ENCODE measurements at places on chromosomes 12 and 14. TPM values are rescaled to one million over a fixed set of nuclear protein-coding genes. Genes with fewer than 3 reads are reported as not detected.

GRCh38 chr14:100609331-100609870, 22.2 kb upstream of the BEGAIN start:
- no peak overlapping the region for H3K4me3 ChIP-seq
- H3K27ac ChIP-seq, result no peak overlapping the region

Gene RPGRIP1
- total RNA-seq, result 1.8 TPM

Gene CISTR
- total RNA-seq, result not detected

Gene KLRF2
- not detected for total RNA-seq

DNA sequence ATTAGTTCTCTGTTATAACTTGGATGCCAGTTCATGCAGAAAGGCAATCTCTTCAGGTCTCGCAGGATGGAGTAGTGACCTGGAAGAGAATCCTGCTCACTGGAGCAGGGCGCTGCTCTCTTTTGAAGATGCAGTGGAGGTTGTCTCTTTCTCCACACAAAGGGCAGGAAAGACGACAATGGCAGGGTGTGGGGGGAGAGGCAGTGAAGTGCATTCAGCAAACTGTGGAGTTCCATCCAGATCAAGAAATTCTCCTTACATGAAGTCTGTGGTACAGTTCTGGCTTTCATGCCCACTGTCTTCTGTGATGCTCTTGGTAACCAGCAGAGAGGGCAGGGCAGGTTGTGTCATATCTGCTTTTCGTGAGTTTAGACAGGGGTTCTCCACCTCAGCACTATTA, 6.6 kb upstream of the PPP2R5C start:
- H3K4me1 ChIP-seq, result no peaks in the 10 kb centered on the region
- no peaks in the 10 kb centered on the region for H3K36me3 ChIP-seq
- H3K27me3 ChIP-seq, result no peaks in the 10 kb centered on the region
- no peak overlapping the region for H3K4me3 ChIP-seq

GRCh38 chr12:4241592-4241991, 32.0 kb upstream of the CCND2 start:
- no peaks in the 10 kb centered on the region for H3K27me3 ChIP-seq
- no peak overlapping the region for H3K4me3 ChIP-seq
- no peak overlapping the region for H3K27ac ChIP-seq
- no peak for DNase-seq

DNA sequence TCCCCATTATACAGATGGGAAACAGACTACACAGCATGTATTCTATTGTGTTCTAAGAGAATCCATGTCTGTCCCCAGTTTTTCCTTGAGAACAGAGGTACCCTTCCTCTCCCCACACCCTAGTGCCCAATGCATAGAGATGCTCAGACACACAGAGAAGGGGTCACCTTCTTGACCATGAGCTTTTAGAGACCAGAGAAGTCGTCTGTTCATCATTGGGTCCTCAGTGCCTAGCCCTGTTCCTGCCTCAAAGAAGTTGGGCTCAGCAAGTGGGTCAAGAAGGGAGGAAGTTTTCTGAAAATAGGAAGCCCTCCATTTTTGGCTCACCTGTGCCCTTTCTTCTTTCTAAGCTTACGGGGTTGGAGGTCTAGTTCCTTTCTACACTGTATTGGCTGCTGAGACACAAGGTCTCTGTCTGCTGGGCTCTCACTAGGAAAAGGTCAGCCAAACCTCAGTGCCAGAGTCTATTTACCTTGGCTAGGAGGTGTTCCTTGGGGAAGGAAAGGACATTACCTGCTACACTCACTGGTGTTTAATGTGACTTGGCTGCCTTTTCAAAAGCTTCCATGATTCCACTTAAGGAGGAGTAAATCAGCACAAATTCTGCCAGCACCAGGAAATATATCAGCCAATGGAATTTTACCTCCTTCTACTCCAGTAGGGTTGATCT, 198.5 kb upstream of the PWP1 start:
- no peak overlapping the region for H3K4me3 ChIP-seq
- H3K4me1 ChIP-seq, result peaks cover 6% of the 10 kb centered on the region
- no peak for DNase-seq
- no peaks in the 10 kb centered on the region for H3K36me3 ChIP-seq
- H3K27ac ChIP-seq, result no peak overlapping the region
- no peaks in the 10 kb centered on the region for H3K27me3 ChIP-seq

DNA sequence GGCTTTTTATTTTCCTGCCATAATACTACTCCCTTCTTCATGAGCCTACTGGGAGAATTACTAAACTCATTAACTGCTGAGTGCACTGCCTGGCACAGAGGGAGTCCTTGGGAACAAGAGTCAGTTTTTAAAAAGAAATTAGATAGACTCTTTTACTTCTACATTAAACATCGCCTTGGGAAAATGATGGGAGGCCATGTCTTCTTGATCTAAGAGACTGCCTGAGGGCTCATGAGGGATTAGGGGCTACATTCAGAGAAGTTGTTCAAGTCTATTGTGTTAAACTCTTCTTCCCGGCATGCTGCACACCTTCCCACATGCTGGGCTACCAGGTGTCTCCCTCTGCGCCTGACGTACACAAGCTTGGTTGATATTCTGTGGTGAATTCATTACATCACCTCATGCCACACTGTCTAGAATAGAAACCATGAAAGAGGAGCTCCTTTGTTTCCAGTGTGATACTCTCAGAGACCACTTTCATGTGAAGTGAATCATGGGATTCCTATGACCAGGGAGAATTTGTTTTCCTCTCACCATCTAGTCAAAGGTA, 1422.3 kb downstream of the AACS start:
- H3K27me3 ChIP-seq, result no peaks in the 10 kb centered on the region
- H3K27ac ChIP-seq, result no peak overlapping the region
- no peaks in the 10 kb centered on the region for H3K4me1 ChIP-seq
- H3K4me3 ChIP-seq, result no peak overlapping the region

Gene CLEC4C
- total RNA-seq, result not detected

- no peaks in the 10 kb centered on the region for H3K4me1 ChIP-seq
- no peak overlapping the region for H3K4me3 ChIP-seq
- H3K27ac ChIP-seq, result no peak overlapping the region
- H3K36me3 ChIP-seq, result no peaks in the 10 kb centered on the region
- H3K27me3 ChIP-seq, result no peaks in the 10 kb centered on the region
Measured at GRCh38 chr12:51364001-51364400, 17.5 kb upstream of the CELA1 start.

Gene OR6C4
- total RNA-seq, result not detected

DNA sequence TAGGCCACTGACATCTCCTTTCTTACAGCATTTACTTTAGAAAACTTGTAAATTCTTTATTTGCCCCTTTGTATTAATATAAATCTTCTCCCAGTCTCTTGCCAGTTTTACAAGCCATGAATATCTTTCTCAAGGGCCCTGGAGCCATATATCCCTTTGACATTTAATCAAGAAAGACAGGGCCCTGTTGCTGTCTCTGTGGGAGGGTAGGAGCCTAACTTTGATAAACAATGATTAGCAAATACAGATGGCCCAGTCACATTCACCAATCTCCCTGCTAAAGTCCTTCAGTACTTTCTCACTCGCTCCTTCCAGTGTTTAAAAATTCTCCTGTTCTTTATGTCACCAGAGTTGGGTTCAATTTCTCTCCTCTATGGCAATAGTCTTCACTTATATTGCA, 479.8 kb upstream of the USP15 start:
- no peak overlapping the region for H3K4me3 ChIP-seq
- H3K4me1 ChIP-seq, result no peaks in the 10 kb centered on the region
- no peaks in the 10 kb centered on the region for H3K36me3 ChIP-seq
- no peak overlapping the region for H3K27ac ChIP-seq

Gene MMP19
- 1.3 TPM for total RNA-seq

DNA sequence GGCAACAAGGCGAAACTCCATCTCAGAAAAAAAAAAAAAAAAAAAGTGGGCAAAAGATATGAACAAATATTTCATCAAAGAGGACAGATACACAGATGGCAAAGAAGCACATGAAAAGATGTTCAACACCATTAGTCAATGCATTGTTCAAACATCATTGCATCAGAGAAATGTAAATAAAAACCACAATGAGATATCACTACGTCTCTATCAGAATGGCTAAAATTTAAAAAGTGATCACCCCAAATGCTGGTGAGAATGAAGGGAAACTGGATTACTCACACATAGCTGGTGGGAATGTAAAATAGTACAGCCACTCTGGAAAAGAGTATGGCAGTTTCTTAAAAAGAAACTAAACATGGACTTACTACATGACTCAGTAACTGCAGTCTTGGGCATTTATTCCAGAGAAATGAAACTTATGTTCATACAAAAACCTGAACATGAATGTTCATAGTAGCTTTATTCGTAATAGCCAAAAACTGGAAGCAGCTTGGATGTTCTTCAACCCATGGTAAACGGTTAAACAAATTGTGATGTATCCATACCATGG, 3.6 kb downstream of the L2HGDH start:
- no peaks in the 10 kb centered on the region for H3K36me3 ChIP-seq
- H3K27me3 ChIP-seq, result no peaks in the 10 kb centered on the region
- H3K4me1 ChIP-seq, result peaks cover 10% of the 10 kb centered on the region
- H3K4me3 ChIP-seq, result no peak overlapping the region

DNA sequence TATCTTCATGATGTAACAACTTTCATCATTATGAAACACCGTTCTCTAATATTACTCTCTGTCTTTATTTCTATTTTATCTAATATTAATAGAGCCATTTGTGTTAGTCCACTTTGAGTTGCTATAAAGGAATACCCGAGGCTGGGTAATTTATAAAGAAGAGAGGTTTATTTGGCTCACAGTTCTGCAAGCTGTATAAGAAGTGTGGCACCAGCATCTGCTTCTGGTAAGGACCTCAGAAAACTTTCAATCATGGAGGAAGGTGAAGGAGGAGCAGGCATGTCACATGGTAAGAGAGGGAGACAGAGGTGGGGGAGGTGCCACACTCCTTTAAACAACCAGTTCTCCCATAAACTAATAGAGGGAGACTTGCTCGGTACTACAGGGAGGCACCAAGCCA, 25.1 kb downstream of the BORCS5 start:
- no peaks in the 10 kb centered on the region for H3K27me3 ChIP-seq
- no peaks in the 10 kb centered on the region for H3K36me3 ChIP-seq
- no peak overlapping the region for H3K4me3 ChIP-seq
- peak overlapping the region; percentile 72 for H3K27ac ChIP-seq
- no peak for DNase-seq

GRCh38 chr12:14417715-14418114, 52.2 kb downstream of the ATF7IP start:
- H3K4me1 ChIP-seq, result no peaks in the 10 kb centered on the region
- H3K36me3 ChIP-seq, result no peaks in the 10 kb centered on the region
- no peak overlapping the region for H3K4me3 ChIP-seq
- no peaks in the 10 kb centered on the region for H3K27me3 ChIP-seq
- DNase-seq, result no peak

Gene AMIGO2
- total RNA-seq, result 4.3 TPM

GRCh38 chr12:51890133-51890464, 2.2 kb downstream of the ANKRD33 start:
- H3K36me3 ChIP-seq, result no peaks in the 10 kb centered on the region
- H3K27ac ChIP-seq, result no peak overlapping the region
- H3K27me3 ChIP-seq, result no peaks in the 10 kb centered on the region
- DNase-seq, result no peak
- peaks cover 3% of the 10 kb centered on the region for H3K4me1 ChIP-seq

DNA sequence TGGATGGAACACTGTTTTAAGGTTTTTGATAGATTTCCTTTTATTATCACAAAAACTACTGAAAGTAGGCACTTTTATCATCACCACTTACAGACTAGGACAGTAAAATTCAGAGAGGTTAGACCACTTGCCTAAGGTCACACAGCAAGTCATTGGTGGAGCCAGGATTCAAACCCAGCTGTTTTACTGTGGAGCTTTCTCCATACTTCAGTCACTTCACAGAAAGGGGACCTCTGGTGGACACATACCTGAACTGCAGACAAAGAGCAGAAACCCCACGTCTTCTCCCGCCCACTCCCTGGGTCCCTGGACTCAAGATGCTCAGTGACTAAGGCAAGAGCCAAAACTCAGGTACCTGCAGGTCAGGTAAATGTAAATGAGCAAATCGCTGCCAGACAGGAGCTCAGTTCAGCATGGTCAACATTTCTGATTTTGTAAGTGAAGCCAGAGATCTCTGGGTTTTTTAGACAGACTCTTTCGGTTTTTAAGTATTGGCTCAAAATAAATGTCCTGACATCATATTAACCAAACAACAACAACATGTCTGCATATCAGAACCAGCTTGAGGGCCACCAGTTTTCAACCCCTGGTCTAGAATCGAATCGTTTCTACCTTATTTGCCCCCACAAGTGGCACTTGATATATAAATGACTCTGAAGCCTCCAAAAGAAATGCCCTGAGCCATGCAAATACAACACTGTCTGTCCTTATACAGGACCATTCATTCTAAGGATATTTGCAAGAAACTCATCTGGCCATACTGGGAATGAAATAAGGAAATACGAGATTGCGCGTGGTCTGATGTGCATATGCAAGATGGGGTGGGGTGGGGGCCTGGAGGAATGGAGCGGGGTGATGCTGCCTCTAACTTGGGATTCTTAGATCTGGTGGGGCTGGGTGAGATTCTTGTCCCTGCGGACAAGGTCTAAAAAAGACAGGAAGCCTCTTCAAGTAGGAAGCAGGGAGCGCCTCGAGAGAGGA, 110.9 kb downstream of the KSR2 start:
- H3K4me3 ChIP-seq, result no peak overlapping the region
- DNase-seq, result no peak
- H3K4me1 ChIP-seq, result no peaks in the 10 kb centered on the region

DNA sequence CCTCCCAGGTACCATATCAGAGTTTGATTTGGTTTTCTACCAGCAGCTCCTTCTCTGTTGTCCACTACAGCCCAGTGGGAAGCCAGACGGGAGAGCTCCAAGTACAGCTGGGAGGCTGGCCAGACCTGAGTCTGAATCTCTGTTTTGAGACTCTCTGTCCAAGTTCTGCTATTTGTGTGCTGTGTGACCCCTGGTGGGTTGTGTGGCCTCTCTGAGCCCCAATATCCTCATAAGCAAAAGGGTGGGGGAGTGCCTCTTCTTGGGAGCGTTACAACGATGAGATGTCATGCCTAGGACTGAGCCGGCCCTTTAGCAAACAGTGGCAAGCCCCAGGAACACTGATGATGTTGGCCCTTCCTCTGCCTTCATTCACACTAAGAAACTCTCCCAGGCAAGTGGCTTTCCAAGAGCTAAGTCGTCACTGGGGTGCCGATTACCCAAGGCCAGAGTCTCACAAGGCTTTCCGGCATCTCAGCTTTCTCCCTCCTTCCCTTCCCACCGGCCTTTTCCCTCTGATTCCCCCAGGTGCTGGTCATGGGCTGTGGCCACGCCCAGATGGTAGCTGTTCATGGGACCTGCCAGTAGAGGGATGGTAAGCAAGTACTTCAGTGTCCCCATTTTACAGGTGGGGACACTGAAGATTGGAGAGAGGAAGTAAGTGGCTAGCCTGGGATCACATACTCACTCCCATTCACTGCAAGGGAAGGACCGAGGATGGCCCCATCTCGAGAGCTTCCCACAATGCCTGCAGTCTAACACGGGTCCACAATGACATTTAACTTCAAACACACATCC, 47.7 kb downstream of the BCL11B start:
- DNase-seq, result no peak
- no peak overlapping the region for H3K4me3 ChIP-seq
- no peaks in the 10 kb centered on the region for H3K4me1 ChIP-seq
- no peak overlapping the region for H3K27ac ChIP-seq

GRCh38 chr12:70706611-70707010, 69.4 kb upstream of the PTPRB start:
- no peak overlapping the region for H3K4me3 ChIP-seq
- no peak overlapping the region for H3K27ac ChIP-seq
- no peak for DNase-seq
- no peaks in the 10 kb centered on the region for H3K36me3 ChIP-seq

All from right lobe of liver (tissue), 6 donors.